ENCODE measurements at places on chromosomes 13 and 19. TPM values are rescaled to one million over a fixed set of nuclear protein-coding genes. Genes with fewer than 3 reads are reported as not detected.

DNA sequence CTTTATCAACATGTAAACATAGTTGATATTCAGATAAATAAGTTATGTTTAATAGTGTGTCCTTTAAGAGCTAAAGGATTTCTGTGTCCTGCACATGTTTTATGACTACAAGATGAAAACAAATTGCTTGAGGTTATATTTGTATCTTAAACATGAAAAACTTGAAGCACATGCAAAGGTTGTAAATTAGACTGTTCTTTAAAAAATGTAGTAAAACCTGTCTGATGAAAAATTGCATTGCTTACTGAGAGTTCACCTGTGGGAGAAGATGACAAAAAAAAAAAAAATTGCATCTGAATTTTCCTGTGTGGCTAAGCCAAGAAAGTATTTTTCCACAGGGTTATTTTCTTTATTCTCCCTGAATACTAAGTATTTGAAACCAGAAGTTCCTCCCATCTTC lies 25.7 kb upstream of the LMO7 start:
- no peak for DNase-seq
- no peak overlapping the region for H3K4me3 ChIP-seq
- no peaks in the 10 kb centered on the region for H3K27me3 ChIP-seq
- no peak overlapping the region for H3K27ac ChIP-seq
- H3K4me1 ChIP-seq = no peaks in the 10 kb centered on the region

- H3K4me1 ChIP-seq = peaks cover 12% of the 10 kb centered on the region
- no peak for DNase-seq
- H3K27ac ChIP-seq = no peak overlapping the region
- H3K4me3 ChIP-seq = no peak overlapping the region
- no peaks in the 10 kb centered on the region for H3K27me3 ChIP-seq
Measured at GRCh38 chr19:16037424-16038195, 38.7 kb upstream of the TPM4 start.

DNA sequence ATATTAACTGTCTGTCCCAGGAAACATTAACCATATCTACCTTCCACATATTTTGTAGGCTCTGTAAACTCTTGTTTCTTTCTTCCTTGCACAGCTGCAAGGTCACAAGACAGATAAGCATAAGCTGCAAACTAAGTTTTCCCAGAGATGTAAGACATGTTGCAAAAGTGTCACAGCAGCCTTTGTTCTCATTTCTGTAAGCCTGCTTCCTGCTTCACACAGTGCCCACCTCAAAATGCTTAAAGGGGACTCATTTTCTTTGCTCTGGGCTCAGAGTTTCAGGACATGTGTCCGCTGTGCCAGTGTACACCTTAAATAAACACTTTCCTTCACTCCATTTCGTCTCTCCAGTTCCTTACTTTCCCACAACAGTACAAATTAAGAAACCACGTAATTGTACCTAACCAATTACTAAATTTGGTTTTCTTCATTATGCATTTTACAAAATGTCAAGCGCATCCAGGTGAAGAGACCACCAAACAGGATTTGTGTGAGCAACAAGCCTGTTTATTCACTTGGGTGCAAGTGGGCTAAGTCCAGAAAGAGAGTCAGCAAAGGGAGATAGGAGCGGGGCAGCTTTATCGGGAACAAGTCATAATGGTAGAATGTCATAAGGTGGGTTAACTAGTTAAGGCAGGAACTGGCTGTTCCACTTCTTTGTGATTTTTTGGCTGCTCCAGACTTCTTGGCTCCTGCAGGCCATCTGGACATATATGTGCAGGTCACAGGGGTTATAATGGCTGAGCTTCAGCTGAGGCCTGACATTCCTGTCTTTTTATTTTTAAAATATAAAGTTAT lies 12.7 kb upstream of the ZNF431 start:
- H3K4me3 ChIP-seq = no peak overlapping the region
- no peak overlapping the region for H3K27ac ChIP-seq
- H3K36me3 ChIP-seq = no peaks in the 10 kb centered on the region
- H3K4me1 ChIP-seq = no peaks in the 10 kb centered on the region

GRCh38 chr13:102707467-102707866 lies 12.6 kb upstream of the METTL21C start:
- peak overlapping the region; percentile 28 for H3K27ac ChIP-seq

DNA sequence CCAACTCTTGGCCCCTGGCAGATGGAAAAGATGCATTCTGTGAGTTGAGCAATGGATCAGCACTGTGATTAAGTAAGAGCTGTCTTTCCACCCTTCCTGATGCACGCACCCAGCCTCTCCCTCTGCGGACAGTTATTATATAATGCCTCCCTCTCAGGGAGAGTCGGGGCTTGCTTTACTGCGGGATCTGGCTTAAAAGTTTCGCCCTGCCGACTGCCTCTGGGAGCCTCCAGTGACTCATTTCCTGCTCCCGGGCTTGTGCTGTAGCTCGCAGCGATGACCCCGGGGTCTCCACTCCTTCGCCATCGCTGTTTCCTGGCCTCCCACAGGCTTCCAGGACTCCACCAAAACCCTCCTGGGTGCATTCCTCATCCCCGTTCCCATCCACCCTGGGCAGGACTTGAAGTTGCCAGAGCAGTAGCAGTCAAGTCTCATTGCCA lies 107.4 kb upstream of the SLC7A1 start:
- H3K4me3 ChIP-seq = peak overlapping the region; percentile 23
- no peaks in the 10 kb centered on the region for H3K27me3 ChIP-seq
- no peak overlapping the region for H3K27ac ChIP-seq
- peak; percentile 82 for DNase-seq
- H3K36me3 ChIP-seq = no peaks in the 10 kb centered on the region
- H3K4me1 ChIP-seq = no peaks in the 10 kb centered on the region

The UBE2L5 gene
- not detected for total RNA-seq

- no peaks in the 10 kb centered on the region for H3K4me1 ChIP-seq
- no peak for DNase-seq
- H3K36me3 ChIP-seq = no peaks in the 10 kb centered on the region
- no peaks in the 10 kb centered on the region for H3K27me3 ChIP-seq
Measured at GRCh38 chr13:56332671-56333070, 808.0 kb upstream of the PRR20A start.

DNA sequence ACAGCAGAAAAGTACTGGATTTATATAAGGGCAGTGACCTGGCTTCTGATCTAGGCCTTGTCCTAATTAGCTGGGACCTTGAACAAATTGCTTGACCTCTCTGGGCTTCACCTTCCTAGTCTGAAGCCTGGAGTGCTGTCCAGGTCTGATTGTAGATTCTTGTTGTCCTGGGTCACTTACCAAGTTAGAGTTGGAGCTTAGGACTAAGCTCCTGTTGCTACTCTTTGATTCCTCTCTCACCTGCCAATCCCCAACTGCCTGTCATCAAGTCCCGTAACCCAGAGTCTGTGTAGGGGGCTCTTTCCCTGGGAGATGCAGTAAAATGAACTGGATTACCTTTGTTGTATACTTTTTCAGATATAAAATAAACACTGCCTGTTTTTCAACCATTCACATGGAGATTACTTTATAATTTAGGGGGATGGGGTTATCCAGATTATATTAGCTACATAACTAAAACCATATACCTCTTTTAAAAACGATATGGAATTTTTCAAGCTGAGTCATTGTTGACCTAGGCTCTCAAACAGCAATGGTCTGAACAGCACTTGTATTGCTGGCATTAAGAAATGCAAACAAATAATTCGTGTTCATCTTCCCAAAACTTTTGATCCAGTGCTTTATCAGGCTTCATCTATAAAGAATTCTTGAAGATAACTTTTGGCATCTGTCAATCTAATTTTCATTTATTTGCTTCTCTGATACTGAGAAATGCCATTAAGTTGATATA lies 5.8 kb downstream of the ARHGAP35 start:
- peaks cover 75% of the 10 kb centered on the region for H3K4me1 ChIP-seq
- no peaks in the 10 kb centered on the region for H3K27me3 ChIP-seq
- no peak for DNase-seq
- H3K4me3 ChIP-seq = no peak overlapping the region
- H3K36me3 ChIP-seq = no peaks in the 10 kb centered on the region
- no peak overlapping the region for H3K27ac ChIP-seq

DNA sequence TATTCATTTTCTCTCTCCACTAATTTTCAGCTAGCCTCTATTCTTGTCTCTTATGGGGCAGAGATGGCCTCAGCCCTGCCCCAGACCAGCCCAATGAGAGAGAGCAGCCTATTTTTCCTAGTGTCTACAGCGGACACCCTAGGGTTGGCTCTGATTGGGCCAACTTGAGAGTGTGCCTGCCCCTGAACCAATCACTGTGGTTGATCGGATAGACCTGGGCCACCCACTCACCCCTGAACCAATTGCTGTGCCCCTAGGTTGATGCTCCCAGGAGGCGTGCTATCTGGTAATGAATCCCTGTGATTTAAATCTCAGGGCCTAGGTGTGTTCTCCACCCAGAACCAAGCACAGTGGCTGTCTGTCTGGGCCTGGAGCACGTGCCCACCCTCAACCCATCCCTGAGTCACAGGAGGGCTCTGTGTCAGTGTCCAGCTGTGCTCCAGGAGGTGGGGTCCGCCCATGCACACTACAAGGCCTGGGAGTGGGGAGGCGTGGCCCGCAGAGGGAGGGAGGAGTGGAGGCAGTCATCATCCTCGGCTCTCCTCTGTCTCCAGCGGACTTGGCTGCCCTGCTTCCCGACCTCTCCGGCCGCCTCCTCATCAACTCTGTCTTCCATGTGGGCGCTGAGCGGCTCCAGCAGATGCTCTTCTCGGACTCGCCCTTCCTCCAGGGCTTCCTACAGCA lies 14.9 kb upstream of the SCN1B start:
- H3K4me1 ChIP-seq = peaks cover 18% of the 10 kb centered on the region
- H3K36me3 ChIP-seq = no peaks in the 10 kb centered on the region
- no peak overlapping the region for H3K4me3 ChIP-seq
- DNase-seq = no peak
- H3K27me3 ChIP-seq = no peaks in the 10 kb centered on the region

- no peaks in the 10 kb centered on the region for H3K27me3 ChIP-seq
- peaks cover 17% of the 10 kb centered on the region for H3K4me1 ChIP-seq
- peak overlapping the region; percentile 68 for H3K4me3 ChIP-seq
- peak overlapping the region; percentile 97 for H3K27ac ChIP-seq
- H3K36me3 ChIP-seq = no peaks in the 10 kb centered on the region
Measured at GRCh38 chr13:48038761-48039160, 1.2 kb downstream of the NUDT15 start.

DNA sequence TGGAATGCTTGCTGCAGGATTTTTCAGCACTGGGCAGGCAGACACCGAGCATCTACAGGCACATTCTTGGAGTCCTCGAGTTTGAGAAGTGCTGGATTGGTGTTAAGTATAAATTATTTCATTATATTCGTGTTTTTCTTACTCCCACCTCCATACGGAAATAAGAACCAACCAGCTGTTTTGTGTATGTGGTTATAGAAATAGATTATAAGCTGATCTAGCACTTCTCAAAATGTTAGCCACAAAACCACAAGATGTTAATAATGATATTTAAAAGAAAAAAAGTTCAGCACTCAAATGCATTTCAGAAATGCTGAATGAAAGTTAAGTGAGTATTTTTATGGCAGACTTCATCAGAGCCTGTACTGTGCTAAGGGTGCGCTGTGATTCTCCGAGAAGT lies 24.0 kb upstream of the TEX29 start:
- H3K27me3 ChIP-seq = no peaks in the 10 kb centered on the region
- H3K4me1 ChIP-seq = no peaks in the 10 kb centered on the region
- H3K4me3 ChIP-seq = no peak overlapping the region
- H3K36me3 ChIP-seq = no peaks in the 10 kb centered on the region
- H3K27ac ChIP-seq = no peak overlapping the region
- no peak for DNase-seq

The MEIS3 gene
- 20.6 TPM for total RNA-seq

Data from vagina (tissue), 2 donors.